ENCODE measurements at places on chromosomes 11 and 22.

DNA sequence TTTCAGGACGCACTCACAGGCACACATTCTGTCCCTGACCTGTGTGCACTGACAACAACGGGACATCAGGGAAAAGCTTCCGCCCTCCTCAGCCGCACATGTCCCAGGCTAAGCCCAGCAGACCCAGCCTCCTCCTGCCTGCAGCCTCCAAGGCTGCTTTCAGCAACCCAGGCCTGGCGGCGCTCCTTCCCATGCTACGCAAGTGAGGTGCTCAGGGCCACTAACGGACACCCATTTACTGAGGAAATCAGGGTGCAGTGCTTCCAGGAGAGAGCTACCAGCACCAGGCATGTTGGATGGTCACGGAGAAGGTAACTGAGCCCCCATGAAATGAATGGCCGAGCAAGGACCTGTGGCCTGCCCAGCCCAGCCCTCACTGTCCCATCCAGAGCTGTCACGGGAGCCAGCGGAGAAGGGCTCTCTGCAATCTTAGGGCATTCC is 6.9 kb downstream of the MOB2 start:
- no peak for DNase-seq

DNA sequence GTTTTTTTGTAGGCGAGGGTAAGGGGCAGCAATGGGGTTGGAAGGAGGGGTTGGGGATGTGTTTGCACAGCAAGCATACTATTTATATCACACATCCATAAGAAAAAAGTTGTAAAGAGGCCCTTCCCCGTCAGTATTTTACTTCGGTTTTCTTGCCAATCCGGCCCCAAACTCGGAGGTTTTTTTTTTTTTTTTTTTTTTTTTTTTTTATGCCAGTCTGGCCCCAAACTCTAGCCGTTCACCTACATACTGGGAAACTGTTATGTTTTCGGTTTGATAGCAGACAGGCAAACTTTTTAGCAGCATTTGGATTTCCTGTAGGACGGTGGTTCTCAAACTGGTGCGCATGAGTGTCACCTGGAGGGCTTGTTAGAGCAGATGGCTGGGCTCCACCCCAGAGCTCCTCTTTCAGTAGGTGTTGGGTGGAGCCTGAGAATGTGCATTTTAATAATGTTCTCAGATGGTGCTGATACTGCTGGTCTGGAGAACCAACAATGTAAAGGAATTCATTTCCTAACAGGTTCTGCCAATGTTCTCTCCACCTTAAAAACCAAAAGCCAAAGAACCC is 76.5 kb upstream of the ZBED5 start:
- no peak for DNase-seq

DNA sequence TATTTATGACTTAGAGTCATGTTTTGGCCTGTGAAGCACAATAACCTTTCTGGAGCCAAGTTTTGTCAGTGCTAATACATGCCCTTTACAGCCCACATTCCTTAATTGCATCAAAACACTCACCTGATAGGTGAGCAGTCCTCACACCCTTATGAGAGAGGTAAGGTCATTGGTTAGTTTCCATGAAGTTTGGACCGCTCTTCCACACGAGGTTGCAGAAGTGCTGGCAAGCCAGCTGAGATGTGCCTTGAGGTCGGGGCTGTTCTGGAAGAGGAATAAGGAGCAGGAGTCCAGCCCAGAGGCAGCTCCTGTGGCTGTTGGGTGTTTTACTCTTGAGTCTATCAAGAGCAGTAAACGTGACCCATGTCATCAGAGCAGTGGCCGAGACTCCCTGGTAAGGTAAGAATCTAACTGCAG is 76.3 kb downstream of the CYB5R2 start:
- DNase-seq, result no peak

- no peak for DNase-seq
Observed at GRCh38 chr11:120830085-120830620, 193.7 kb upstream of the TBCEL start.

DNA sequence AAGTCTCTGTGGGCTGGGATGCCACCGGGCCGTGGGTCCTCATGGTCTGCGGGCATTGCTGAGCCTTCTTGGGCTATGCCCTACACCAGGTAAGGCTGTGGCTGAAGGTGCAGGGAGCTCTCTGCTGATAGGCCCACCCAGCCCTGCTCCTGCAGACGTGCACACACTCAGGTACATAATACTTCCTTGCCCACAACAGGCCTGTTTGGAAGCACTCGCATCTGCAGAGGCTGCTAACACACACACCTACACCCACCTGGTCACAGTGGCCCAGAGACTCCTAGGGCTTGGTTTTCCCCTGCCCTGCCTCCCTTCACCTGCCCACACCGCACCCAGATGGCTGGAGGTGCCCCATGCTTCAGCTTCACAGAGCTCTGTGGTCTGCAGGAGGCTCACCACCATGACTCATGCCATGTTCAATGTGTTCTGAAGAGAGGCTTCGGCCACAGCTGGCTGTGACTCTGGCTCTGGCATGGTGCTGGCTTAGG is 72.8 kb upstream of the KCNQ1OT1 start:
- DNase-seq, result no peak

DNA sequence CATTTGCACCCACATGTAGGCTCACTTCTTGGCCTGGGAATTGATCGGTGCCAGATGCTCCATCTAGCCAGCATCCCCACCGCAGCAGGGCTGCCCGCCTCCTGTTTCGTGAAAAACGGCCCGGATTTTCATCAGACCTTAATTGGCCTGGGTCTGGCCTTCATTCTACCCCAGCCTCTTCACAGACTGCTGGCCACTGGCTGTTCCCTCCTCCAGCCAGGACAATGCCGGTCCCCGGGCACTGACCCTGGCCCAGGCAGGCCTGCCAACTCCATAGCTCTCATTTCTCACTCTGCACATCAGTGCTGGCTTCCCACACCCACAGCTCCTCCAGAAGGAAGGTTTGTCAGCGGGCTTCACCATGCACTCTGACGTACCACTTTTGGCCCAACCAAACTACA is 27.9 kb downstream of the TIMP3 start:
- no peak for DNase-seq

DNA sequence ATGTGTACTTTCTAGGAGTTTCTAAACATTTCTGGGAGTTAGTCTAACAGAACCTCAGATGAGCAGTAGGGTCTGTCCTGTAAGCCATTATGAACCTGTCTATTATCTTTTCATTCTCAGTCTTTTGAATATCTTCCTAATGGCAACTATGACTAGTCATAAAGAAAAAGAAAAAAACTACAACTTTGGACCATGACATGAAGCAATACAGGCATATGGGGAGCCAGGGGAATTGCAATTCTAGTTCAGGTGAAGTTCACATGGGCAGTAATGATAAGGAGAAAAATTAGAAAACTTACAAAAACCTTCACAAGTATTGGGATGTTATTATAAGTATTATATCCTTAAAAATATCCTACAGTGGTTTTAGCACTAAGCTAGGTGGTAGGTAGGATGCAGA is 649.0 kb upstream of the ANO5 start:
- no peak for DNase-seq

- no peak for DNase-seq
Observed at GRCh38 chr11:6734616-6735015, 37.2 kb downstream of the OR2AG2 start.

All from amniotic stem cell (primary cell).